ENCODE measurements at places on chromosomes 2 and 18. TPM values are rescaled to one million over a fixed set of nuclear protein-coding genes. Genes with fewer than 3 reads are reported as not detected.

SPATS2L gene
- 120 TPM for total RNA-seq

HOXD12 gene
- 1.9 TPM for total RNA-seq

MAP3K20 gene
- 72.0 TPM for total RNA-seq

DOK1 gene
- total RNA-seq: 12.0 TPM

SLC9A2 gene
- total RNA-seq: 5.1 TPM

IL37 gene
- total RNA-seq: not detected

LYG1 gene
- not detected for total RNA-seq

CROCC2 gene
- total RNA-seq: 3.1 TPM

SPATA3 gene
- total RNA-seq: not detected

ZNF519 gene
- total RNA-seq: 16.9 TPM

GRCh38 chr2:39779341-39779851 lies 338 bp upstream of the THUMPD2 start:
- peak; percentile 42 for DNase-seq

- no peak for DNase-seq
Measured at GRCh38 chr2:183371545-183371944, 247.3 kb downstream of the NUP35 start.

GRCh38 chr18:48666613-48667012 lies 127.8 kb downstream of the CTIF start:
- no peak for DNase-seq

DNA sequence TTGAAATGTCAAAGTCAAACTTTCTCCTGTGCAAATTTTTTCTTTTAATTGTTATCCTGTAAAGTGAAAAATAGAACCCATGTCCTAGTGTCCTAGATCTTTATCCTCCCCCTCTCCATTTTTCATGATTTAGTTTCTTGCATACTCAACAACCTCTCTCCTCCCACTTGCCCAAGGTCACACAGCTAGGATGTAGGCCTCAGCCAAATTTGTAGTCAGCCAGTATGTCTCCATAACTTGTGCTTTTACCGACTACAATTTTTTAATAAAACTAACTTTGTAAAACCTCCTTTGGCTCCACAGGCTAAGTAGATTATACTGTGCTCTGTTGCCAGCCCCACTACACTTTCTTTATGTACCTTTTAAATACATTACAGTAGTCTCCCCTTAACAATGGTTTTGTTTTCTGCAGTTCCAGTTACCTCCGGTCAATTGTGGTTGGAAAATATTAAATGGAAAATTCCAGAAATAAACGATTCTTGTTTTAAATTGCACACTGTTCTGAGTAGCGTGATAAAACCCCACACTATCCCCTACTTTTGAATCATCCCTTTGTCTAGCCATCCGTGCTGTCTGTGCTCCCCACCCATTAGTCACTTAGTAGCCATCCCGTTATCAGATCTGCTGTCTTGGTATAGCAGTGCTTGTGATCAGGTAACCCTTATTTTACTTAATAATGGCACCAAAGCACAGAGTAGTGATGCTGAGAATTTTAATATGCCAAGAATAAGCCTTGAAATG lies 22.8 kb downstream of the GULP1 start:
- DNase-seq: no peak

GRCh38 chr2:86675104-86675503 lies 45.0 kb upstream of the RMND5A start:
- DNase-seq: peak; percentile 3

DNA sequence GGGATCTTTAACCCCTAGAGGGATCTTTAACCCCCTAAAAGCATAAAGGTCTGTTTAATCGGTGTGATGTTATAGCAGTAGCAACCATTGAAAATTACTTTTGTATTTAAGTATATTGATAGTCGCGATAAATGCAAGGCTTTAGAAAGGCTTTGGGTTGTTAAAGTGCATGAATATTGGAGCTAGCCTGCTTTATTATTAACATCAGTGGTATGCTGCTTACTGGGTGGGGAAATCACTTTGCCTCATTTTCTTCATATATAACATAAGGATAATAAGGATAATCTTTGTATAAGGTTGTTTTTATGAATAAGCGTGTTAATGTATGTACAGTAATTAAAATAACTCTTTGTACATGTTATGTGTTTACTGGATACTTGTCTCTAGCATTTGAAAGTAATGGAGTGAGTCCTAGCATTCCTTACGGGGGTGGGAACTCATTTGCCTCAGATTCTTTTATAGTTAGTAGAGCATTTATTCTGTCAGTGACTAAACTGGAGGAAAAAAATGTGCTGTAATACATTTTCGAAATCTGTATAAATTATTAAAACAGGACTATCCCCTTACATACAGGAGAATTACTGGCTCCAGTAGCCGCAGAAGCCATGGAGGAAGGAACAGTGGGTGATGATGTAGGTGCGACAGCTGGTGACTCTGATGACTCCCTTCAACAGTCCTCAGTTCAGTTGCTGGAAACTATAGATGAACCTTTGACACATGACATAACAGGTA lies 122.2 kb downstream of the BIRC6 start:
- no peak for DNase-seq

DNA sequence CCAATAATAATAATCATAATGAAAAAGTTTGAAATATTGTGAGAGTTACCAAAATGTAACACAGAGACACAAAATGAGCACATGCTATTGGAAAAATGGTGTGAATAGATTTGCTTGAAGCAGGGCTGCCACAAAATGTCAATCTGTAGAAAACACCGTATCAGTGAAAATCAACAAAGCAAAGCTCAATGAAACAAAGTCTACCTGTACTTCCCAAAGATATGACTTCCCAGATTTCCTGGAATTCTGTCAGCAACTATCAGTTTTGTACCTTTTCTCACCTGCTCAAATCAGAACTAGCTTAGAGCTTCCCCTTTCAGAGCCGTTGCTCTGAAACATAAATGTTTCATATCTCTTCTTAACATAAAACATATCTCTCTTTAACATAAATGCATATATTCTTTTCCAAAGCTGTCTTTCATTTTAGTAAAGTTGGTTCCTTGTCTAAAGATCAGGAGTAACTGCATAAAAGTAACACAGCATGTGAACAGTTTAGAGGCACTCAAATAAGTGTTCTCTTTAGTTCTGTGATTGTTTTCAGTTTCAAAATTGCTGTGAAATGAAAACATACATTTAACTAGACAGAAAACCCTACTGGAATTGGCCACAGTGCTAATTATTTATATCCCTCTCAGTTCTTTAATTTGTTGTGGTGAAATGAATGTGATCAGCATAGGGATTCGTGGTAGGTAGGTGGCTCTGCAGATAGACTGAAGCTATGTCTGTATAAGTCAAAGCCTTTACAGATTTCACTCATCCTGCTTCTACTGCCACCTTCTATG lies 262.5 kb downstream of the KCNJ3 start:
- no peak for DNase-seq

GRCh38 chr2:10330700-10331026 lies 28.0 kb downstream of the HPCAL1 start:
- no peak for DNase-seq

DNA sequence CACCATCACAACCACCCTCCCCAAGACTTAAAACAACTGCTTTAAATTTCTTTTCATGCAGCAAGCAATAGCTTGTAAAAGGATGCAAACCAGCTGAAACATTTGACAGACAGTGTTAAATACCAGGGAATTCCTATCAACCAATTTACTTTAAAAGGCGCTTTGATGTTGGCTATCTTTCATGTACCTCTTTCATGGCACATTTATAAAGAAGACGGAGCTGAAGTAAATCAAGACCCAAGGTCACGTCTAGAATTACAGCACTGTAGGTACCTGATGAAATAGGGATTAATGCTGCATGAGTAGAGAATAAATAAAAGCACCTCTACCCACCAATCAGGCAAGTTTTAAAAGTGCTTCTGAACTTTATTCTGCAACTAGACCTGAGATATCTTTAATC lies 78.9 kb downstream of the SRBD1 start:
- DNase-seq: no peak

DNA sequence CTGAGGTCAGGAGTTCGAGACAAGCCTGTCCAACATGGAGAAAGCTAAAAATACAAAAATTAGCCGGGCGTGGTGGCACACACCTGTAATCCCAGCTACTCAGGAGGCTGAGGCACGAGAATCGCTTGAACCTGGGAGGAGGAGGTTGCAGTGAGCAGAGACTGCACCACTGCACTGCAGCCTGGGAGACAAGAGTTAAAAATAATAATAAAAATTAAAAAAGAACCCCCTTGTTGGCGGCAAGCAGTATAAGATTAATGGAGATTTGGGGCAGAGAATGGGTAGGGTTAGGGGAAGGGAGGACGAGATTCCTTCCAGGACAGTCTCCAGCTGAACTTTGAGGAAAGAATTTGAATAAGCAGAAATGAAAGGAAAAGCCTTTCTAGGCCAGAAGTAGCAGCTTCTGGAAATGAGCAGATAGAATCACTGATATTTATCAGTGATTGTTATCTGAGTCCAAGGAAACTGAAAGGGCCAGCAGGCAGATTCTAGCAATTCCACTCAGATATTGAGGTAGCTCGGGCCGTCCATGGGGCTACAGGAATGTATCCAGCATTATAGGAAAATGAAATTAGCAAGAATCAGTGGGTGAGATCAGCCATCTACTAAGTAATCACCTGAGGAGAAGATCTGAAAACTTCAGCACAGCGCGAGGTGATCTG lies 7.0 kb upstream of the MYCN start:
- no peak for DNase-seq

DNA sequence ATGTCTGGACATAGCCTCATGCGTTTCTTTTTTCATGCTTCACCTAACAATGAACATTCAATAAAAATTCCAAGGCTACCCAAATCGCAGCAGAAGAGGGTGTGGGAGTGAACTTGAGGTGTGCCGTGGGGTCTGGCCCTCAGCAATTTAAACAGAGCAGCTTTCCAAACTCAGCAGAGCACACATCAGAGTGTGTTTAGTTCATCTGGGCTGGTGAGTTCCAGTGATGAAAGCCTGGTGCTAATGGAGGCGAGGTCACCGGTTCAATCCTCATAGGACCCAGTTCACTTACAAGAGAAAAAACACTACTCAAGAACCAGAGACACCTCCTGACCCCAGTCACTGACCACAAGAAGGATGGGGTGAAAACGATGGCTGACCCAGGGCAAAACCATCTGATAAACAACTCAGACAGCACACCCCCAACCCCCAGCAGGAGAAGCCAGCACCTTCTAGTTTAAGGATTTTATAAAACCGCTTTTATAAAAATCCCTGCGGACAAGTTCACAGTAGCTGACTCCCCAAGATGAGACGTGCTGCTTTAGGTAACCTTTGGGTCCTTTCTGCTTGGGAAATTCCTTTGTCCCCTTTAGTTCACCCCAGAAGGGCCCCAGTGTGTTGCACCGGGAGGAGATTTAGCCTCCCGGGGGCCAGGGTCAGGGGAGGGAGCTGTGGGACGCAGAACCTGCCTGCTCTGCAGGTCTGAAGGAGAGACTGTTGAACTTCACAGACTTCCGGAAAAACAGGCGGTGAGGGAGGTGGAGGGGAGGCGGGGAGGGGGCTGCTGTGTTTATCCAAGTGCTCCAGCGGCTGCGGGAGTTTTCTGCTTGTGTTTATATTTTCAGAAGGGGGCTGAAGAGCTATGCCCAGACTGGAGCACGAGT lies 152.7 kb upstream of the SOX11 start:
- no peak for DNase-seq

- DNase-seq: no peak
Measured at GRCh38 chr2:58812771-58813344, 571.7 kb upstream of the FANCL start.

DNA sequence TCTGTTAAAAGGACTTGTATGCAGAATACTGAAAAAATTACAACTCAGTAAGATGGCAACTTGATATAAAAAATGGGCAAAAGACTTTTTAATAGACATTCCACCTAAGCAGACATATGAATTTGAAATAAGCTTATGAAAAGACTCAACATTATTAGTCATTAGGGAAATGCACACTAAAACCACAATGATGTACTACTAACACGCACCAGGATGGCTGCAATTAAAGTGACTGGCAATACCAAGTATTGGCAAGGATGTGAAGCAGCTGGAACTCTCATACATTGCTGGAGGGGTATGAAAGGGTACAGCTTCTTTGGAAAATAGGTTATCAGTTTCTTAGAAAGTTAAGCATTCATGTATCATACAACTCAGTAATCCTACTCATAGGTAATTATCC lies 3.2 kb upstream of the ENOSF1 start:
- no peak for DNase-seq

DNA sequence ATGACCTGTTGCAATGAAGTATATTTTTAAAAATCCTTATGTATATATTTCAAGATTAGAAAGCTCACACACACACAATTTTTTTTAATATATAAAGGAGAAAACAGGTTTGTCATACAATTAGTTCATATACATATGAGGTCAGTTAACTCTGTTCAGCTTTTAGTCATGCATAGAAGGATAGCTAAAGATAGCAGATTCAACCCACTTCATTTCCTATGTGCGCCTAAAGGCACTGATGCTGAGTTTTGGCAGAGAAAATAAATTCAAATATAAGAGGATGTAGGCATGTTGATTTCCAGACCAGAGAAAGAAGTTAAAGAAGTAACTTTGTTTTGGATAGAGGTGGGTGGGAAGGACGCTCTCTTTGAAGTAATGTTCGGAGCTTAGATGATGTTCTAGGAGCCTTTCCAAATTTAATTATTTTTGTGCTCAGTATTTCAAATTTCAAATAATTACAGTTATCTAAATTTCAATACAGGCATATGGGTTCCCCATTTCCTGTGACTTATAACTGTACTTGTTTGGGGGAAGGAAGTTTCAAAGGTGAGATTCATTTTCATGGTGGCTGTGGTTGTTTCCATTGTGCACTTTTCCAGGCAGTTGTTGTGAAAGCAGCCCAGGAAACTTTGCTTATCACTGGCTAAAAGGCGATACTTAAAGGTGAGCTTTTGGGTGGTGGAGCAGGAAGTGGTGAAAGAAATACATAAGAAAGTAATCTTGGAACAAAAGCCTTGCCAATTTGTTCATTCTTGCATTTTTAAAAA lies 523.4 kb upstream of the FANCL start:
- DNase-seq: no peak

DNA sequence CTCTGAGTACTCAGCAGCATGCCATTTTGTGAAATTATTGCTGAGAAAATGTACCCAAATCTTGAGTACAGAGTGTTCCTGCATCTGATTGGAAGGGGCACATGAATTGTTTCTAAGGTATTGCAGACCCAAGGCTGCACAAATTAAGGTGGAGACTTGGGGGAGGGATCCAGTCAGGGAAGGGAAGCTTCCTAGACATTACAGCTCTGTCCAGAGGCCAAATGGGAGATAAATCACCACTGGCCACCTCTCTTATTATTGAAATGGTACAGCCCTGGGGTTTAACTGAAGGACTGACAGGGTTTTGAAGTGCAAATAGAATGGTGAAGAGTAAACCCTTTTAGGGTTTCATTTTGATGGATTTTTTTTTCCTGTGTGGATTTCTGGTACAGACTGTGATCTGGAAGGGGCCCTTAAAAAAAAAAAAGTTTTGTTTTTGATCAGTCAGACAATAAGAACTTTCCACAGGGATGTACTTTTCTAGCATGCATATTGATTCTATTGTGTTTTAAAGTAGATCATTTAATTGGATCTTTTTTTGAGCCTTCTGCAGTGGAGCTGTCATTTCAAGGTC lies 119.4 kb downstream of the GREB1L start:
- no peak for DNase-seq

DNA sequence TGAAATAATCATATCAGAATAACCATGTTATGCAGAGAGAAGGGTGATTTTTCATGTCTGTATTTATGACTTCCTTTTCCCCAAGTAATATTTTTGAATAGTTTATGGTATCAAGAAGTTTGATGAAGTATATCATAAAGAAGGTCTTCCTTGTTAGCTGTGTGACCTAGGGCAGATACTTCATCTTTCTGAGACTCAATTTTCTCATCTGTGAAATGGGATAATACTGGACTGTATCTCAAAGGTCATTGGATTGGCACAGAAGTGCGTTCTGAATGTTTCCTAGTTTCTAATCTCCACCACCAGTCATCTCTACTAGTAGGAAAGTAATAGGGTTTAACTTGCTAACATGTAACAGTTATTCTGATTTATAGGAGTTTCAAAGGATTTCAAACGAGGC lies 52.6 kb downstream of the DGKD start:
- DNase-seq: no peak
